ENCODE measurements at places on chromosomes 1 and 21. TPM values are rescaled to one million over a fixed set of nuclear protein-coding genes. Genes with fewer than 3 reads are reported as not detected.
A peak's percentile ranks its signal among the peaks of the same experiment; 100 is the strongest.

The CFAP74 gene
- total RNA-seq, result 3.5 TPM

DNA sequence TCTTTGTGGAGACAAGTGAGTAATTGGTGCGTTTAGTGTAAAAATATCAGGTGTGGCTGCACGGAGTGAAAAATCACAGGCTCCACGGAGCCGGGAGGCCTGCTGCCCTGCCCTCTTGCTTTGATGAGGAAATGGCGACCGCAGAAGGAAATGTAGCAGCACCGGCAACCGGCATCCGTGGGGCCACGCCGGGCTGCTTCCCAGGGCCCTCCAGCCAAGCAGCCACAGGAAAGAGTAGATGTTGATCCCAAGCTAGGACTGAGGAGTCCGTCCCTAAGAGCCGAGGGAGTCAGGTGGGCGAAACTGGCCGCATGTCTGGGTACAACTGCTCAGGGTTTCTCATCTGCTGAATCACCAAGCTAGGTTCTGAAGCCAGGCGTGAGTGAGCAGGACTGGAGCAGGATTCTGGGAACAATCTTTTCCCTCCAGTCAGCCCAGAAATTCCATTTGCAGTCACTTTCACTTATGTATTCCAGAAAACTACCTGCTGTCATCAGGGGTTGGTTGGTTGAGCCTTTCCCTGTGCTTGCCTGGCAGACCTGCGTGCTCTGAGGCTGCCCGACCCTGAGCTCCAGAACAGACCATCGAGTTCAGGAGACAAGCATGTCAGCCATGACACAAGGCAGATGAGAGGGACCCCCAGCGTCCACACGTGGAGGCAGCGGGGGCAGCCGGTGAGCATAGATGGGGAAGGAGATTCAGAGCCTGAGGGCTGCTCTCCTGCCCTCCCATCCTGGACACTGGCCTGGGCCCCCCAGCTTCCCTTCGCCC, 5.8 kb upstream of the ITGB2 start:
- no peak for DNase-seq

The S100A7A gene
- total RNA-seq, result not detected

The OSCP1 gene
- 1.2 TPM for total RNA-seq

GRCh38 chr21:29386803-29387202, 88.1 kb downstream of the BACH1 start:
- DNase-seq, result no peak

The BCAN gene
- total RNA-seq, result not detected

GRCh38 chr21:21213297-21213696, 215.1 kb downstream of the NCAM2 start:
- no peak for DNase-seq

GRCh38 chr1:156860113-156860627, 495 bp upstream of the NTRK1 start:
- no peak for DNase-seq

DNA sequence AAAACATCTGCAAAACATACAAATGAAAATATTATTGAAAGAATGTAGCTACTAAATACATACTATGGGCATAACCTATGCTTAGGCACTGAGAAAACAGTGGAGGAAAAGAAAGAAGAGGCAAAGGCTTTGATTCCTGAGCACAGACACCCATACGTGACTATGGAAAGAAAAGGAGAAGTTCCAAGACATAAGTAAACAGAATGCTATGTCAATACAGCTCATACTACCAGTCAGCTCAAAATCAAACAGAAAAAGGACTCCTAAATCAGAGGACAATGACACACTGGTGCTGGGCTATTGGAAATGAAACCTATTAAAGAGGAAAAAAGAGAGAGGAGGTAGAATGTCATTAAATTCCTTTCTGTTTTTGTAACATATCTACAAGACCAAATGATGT, 225.4 kb downstream of the SMYD3 start:
- no peak for DNase-seq

DNA sequence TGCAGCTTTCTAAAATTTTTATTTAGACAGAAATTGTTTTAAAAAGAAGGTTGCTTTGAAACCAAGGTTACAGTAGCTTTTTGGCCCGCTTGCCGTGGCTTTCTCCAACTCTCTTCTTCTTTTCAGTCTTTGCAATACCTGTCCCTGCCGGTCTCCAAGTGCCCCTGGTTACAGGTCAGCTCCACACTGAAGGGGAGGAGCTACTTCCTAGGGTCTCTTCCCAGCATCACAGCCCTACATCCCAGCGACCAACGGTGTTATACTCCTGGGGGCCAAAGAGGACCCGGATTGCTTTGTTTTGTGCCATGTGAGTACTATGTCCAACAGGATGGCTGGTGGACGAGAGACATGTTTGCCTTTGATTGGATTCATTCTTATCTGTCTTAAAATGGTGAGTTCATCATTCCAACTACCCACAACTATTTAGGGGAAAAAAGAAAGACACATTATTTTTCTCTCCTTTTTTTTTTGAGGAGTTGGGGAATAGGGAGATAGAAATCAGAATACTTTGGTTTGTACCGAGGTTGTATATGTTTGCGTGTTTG, at the start of gene FNDC7:
Gene FNDC7 (plus strand): TSS at position 303 of the 545 bp plus-strand sequence. CDS start 26 bp downstream, at position 329.
- no peak for DNase-seq

GRCh38 chr1:33050221-33051076, 13.8 kb upstream of the AK2 start:
- DNase-seq, result no peak

DNA sequence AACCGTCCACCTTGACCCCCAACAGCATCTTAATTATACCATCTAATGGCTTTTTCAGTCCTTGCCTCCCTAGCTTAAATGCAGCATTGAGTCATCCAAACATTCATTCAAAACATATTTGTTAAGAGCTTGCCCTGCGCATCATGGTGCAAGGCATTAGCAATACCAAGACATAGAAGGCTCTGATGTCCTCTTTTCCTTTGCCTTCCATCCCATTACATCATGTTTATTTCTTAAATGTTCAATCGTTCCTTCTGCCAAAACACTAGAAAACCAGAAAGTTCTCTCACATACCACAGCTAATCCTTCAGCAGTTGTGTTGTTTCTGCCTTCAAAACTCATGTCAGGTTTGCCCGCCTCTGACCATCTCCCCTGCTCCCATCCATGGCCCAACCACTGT, 29.8 kb upstream of the VTCN1 start:
- no peak for DNase-seq

DNA sequence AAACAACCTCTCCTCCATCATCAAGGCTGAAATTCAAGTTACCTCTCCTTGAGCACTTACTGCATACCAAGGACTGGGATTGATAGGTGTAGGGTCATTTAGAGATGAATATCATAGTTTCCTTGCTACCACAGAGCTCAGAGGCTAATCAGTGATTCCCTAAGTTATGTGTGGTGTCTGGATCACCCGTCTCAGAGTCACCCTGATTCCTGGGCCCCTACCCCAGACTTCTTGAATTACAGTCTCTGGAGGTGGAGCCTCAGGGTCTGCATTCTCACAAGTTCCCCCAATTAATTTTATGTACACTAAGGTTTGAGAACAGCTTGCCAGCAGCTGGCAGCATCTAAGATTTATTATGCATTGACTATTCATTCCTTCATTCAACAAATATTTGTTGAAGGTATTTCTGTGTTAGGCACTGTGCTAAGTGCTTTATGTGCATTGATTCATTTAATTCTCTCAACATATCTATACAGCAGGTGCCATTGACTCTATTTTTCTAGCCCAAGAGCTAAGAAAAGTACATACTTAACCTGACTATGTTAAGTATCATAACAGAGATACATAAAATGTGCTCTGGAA, 182.9 kb upstream of the FGGY start:
- DNase-seq, result no peak

The MNDA gene
- 0.53 TPM for total RNA-seq

DNA sequence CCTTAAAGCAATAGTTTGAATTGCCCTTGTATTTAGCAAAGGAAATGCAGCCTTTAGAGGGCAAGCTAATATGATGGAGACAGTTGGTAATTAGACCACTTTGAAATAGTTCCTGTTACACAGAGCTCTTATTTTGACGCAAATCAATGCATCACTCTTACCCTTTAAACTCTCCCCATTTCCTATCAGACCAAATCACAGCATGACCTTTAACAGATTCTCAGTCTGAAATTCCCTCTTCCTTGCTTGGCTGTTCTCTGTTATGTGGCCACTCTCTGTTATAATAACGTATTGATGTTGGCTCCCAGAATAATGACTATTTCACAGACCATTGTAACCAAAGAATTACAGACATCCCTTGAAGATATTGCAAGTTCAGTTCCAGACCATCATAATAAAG, 66.9 kb upstream of the NGF start:
- no peak for DNase-seq

- no peak for DNase-seq
Observed at GRCh38 chr1:205856433-205856832, 6.5 kb upstream of the PM20D1 start.

The ZSWIM5 gene
- total RNA-seq, result 0.33 TPM

The FCER1G gene
- 13.4 TPM for total RNA-seq

- no peak for DNase-seq
Observed at GRCh38 chr1:108665067-108665466, 4.2 kb upstream of the HENMT1 start.

The EXO1 gene
- 0.33 TPM for total RNA-seq

DNA sequence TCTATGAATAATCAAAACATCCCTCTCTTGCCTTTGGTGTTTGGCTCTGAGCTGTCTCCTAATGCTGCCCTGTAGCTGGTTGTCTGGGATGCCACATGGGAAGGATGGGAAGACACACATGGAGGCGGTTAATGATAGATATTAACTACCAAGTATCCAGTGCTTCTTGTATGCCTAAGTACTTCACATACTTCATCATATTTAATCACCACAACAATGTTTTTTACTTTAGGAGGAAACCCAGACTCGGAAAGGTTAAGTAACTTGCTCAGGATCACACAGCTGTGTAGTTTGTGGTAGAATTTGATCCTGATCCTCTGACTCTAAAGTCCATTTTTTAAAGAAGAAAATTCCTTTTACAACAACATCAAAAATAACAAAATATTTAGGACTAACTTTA, 88.0 kb downstream of the HHAT start:
- no peak for DNase-seq

GRCh38 chr21:34200288-34200905, 127.0 kb downstream of the MRPS6 start:
- no peak for DNase-seq

The NR5A2 gene
- 27.9 TPM for total RNA-seq

DNA sequence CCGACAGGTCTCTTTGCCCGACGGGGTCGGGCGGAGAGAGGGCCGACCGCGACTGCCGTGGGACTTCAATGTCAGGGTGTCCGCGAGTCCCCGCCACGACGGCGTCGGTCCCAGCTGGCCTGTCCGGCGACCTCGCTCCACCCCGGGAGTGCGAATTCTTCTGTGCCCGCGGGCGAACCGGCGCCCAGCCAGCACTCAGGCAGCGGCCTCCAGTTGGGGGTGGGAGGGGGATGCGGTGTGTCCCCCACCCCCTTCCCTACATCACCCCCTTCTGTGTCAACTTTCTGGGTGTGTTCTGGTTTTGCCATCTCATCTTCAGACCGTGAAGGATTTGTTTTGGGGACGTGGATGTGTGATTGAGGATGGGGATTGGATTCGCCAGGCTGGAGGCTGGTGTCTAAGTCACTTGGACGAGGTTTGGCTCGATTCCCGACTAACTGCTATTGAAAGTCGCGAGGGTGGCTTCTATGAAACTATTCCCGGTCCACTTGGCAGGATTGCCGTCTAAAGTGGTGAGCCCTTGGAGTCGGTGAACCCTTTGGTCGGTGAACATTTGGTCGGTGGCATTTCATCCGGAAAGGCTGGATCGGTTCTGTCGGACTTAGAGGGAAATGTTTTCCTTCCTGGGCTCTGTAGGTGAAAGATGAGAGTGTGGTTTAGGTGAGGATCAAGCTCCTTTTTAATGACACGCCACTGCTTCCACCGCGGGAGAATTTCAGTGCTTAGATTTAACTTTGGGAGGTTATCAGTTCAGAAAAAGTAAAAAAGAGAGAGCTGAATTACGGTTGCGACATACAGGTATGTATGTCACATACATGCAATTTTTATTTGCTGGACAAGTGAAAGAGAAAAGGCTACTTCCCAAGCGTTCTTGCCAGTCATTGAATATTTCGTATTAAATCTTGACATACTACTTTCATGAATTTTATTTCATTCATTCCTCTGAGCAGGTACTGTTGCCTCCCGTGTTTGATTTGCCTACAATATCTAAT, 771 bp downstream of the ABCD3 start:
- DNase-seq, result peak; percentile 89

- DNase-seq, result no peak
Observed at GRCh38 chr1:1945782-1946393, 26.8 kb upstream of the TMEM52 start.

The KIAA1614 gene
- 0.13 TPM for total RNA-seq

- DNase-seq, result no peak
Observed at GRCh38 chr1:62882201-62883104, 98.5 kb downstream of the ATG4C start.

The CCDC17 gene
- total RNA-seq, result 2.7 TPM

- no peak for DNase-seq
Observed at GRCh38 chr21:39078322-39079065, 104.8 kb downstream of the PSMG1 start.

The TRAF3IP3 gene
- total RNA-seq, result 1.4 TPM

The CADM3 gene
- total RNA-seq, result 0.20 TPM

DNA sequence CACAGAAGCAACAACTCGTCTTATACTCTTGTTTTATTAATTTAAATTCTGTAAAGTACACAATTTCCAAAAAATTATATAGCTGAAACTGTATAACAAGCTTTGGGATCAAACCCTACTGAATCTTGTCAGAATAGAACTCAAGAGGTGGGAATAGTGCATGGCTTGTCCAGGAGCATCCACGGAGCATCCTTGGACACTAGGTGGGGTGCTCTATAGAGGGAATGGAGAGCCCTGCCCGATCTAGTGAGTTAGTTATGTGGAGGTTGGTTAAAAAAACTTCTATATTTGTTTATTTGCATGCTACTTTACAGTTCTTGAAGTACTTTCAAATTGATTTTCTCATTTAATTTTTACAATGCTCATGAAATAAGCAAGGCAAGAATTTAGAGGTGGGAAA, 28.3 kb downstream of the ROR1 start:
- no peak for DNase-seq

GRCh38 chr1:218421531-218421930, 76.4 kb downstream of the TGFB2 start:
- no peak for DNase-seq

- DNase-seq, result no peak
Observed at GRCh38 chr21:44943005-44943685, 3.3 kb downstream of the SLX9 start.
